SHP77 treated with DMSO at 0.1 percent for 48 hours (cell line): ENCODE measurements at places on chromosomes 1 and 21.

DNA sequence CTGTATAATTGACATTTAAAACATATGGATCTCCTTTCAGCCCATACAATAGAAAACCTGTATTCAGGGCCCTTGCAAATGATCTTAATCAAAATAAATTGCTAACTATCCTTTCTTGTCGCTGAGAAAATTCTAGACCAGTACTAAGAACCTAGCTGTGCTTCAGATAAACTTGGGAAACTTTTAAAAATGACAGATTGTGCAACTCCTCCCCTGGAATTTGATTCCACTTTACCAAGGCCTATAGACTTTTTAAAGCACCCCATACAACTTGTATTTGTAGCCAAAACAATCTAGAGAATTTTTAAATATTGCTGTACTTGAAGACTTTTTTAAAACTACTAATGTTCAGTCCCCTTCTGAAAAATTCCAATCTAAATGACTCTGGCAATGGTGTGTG lies 51.6 kb downstream of the ZNF644 start:
- no peak for DNase-seq

GRCh38 chr1:241800640-241801039 lies 47.4 kb upstream of the EXO1 start:
- DNase-seq = no peak

GRCh38 chr1:228647523-228648444 lies 87.5 kb upstream of the RHOU start:
- DNase-seq = no peak

DNA sequence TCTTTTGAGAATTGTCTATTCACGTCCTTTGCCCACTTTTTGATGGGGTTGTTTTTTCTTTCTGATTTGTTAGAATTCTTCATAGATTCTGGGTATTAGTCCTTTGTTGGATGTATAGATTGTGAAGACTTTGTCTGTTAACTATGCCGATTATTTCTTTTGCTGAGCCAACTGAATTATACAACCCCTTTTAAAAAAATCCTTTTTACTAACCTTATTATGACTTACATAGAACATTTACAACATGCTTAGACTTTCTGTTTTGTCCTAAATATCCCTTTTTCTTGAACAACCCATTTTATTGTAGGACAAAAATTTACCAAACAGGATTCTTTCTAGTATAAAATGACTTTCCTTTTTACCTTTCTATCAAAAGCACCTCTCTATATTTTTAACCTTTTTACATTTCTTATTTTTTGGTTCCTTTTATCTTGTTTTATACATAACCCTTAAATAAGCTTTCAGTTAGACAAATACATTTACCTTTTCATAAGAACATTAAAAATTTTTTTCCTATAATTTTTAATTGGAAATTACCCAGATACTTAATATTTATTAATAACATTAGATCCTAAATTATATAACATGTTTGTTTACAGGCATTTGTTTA lies 70.4 kb upstream of the TTLL7 start:
- no peak for DNase-seq

DNA sequence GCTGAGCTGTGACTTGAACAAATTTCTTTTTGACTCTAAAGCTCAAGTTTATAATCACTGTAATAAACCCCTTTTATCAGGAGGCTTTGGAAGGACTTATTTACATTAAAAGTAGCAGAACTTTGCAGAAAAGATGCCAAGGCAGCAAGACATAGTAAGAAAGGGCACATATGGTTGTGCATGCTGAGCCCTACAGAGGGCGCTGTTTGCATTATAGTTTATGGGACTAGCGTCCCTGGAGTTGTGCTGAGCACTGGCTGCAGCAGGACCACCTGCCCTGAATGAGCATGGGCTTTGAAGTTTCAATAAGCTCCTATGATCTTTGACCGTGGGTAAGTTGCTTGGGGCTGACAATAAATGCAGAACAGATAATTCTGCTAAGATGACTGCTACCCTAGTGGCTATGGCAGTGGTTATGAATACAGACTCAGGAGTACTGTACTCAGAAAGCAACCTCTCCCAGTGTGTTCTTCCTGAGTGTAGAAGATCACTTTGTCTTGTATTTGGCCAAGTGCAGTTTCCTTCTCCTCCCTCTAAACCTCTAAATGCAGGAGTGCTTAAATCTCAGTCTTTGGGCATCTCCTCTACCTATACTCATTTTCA lies 45.4 kb upstream of the USP1 start:
- DNase-seq = no peak

GRCh38 chr1:54407154-54407403 lies 885 bp upstream of the SSBP3 start:
- DNase-seq = no peak

- DNase-seq = no peak
Observed at GRCh38 chr21:33977017-33977720, 61.6 kb upstream of the ATP5PO start.

DNA sequence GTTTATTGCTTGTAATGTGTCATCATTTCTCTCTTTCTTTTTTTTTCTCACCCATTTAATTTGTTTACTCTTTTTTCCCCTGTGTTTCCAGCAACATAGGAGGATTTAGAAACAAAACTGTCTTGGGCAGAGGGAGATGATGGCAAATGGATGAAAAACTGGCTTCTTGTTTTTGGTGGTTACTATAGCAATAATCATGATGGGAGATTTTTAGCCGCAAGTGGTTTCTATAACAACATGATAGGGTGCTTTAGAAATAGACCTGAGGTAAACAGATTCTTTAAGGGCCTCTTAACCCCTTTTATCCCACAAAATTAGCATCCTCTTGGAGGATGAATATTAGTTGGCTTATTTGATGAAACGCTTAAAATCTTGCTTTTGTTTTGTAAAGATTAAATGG lies 51.6 kb downstream of the CRB1 start:
- no peak for DNase-seq

DNA sequence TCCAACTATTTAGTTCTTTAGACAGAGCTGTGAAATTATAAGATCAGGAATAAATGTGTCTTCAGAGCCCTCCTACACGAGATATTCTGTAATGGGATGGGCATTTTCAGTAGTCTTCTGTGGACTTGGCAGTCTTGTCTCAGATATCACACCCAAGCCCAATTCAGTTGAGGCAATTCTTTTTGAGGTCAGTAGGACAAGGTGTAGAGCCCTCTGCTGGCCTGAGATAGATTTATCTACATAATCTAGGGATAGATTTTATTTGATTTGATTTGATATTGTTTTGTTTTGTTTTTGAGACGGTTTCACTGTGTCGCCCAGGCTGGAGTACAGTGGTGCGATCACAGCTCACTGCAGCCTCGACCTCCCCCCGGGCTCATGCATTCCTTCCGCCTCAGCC lies 77.5 kb downstream of the FMN2 start:
- no peak for DNase-seq

GRCh38 chr1:50929376-50929958 lies 30.6 kb downstream of the FAF1 start:
- DNase-seq = peak; percentile 18

- peak; percentile 77 for DNase-seq
Observed at GRCh38 chr1:220093361-220094015, 444 bp upstream of the IARS2 start.

GRCh38 chr1:975896-976683 lies 5.8 kb downstream of the PERM1 start:
- DNase-seq = peak; percentile 30

GRCh38 chr1:205976708-205977401 lies 26.3 kb downstream of the RAB7B start:
- no peak for DNase-seq

DNA sequence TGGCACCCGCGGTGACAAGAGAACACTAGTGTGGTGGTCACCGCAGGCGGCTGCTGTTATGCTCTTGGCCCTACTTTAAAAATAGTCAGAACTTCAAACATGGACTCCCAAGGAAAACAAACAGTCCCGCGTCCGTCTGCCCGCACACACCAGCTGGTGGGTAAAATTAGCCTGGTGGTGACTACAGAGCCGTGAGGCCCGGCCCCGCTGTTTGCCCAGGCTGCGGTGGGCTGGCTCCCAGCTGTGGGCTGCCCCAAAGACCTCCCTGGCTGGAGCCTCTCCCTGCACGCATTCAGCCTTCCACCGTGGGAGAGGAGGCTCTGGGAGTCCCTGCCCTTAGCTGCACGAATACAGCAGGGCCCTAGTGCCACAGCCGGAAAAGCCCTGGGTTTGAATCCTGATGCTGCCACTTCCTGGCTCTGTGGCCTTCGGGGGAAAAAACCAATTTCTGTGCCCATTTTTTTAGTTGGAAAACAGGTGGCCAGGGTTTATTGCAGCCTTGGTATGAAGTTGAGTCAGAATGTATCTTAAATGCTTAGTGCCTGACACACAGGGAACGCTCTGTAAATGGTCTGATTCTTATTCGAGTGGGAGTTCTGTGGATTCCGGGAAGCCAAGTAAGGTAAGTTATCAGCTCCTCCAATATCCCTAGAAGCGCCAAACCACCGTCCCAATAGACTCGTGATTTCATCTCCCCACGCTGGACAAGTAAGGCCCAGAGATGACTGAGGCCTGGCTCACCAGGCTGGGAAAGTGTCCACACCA lies 58.2 kb downstream of the ALPL start:
- no peak for DNase-seq

- DNase-seq = no peak
Observed at GRCh38 chr1:156247460-156248322, at the start of gene PAQR6. TSS of gene PAQR6 (minus strand) at chr1:156248056. CDS start at chr1:156246731, 1,325 bp downstream.

- DNase-seq = no peak
Observed at GRCh38 chr1:22799971-22800370, 89.3 kb downstream of the EPHB2 start.

GRCh38 chr1:230228236-230228897 lies 161.3 kb downstream of the GALNT2 start:
- DNase-seq = no peak

DNA sequence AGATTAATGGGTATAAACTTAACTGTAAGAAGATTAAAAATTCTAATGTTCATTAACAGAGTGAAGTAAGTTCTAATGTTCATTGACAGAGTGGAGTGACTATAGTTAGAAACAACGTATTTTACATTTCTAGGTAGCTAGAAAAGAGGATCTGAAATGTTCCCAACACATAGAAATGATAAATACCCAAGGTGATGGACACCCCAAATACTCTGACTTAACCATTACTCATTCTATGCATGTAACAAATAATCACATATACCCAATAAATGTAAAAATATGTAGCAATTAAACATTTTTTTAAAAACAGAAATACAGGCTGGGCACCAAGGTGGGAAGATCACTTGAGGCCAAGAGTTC lies 62.1 kb downstream of the ABL2 start:
- no peak for DNase-seq

GRCh38 chr1:193542690-193543089 lies 356.3 kb upstream of the B3GALT2 start:
- no peak for DNase-seq

GRCh38 chr1:171570295-171570694 lies 51.7 kb upstream of the MYOCOS start:
- no peak for DNase-seq

DNA sequence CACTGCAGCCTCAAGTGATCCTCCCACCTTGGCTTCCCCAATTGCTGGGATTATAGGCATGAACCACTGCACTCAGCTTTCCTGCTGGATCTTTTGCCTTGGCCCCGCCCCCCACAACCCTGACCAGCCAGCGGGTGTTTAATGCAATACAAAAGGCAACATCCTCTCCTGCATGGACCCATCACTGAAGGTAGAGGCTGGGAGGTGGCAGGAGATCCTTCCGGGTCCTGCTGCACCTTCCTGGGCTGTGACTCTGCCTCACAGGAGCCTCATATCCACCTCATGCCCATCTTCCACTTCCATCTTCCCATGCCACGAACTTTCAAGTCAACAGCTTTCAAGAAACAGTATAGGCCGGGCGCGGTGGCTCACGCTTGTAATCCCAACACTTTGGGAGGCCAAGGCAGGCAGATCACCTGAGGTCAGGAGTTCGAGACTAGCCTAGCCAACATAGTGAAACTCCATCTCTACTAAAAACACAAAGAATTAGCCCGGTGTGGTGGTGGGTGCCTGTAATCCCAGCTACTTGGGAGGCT lies 11.7 kb upstream of the WNT9A start:
- no peak for DNase-seq

DNA sequence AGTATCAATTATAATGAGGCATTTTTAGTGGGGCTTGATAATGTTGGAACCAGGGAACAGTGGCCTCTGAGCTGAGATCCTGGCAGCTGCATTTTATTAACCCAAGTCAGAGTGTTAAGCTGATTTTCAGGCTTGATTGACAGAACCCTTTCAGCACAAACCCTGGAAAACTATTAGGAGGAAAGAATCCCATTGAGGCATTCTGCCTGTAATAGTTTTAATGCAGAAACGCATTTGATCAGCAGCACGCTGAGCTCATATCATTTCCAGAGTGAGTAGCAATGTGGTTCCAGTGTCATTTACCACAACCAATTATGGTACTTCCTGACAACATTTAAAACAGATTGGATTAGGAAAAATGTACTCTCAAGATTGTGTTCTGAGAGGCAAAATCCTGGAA lies 78.3 kb upstream of the BARHL2 start:
- no peak for DNase-seq

DNA sequence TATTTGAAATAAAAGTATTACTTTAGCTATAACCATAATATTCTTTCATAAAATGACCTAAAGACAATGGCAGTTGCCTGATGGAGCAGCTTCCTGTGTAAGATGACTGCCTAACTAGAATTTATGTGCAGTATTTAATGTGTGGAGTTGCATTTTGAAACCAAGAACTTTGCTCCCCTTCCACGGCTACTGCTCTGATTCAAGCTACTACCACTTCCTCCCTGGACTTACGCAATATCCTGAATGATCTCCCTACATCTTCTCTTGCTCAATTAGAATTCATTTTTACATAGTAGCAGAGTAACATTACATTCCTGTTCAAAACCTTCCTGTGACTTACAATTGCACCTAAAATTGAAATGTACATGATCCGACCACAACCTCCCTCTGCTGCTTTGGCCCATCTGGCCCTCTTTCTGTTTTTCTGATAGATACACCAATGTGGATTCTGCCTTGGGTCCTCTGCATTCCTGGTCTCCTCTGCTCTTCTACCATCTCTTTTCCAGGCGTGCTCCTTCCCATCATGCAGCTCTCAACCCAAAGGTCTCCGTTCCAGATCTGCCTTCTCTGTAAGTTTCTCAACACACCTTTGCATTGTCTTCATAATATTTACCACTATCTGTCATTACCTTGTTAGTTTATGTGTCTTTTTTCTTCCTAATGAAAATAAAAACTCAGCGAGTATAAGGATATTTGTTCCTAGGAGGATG lies 47.4 kb upstream of the USP25 start:
- DNase-seq = no peak

GRCh38 chr1:236275586-236275985 lies 6.2 kb downstream of the ERO1B start:
- DNase-seq = no peak

DNA sequence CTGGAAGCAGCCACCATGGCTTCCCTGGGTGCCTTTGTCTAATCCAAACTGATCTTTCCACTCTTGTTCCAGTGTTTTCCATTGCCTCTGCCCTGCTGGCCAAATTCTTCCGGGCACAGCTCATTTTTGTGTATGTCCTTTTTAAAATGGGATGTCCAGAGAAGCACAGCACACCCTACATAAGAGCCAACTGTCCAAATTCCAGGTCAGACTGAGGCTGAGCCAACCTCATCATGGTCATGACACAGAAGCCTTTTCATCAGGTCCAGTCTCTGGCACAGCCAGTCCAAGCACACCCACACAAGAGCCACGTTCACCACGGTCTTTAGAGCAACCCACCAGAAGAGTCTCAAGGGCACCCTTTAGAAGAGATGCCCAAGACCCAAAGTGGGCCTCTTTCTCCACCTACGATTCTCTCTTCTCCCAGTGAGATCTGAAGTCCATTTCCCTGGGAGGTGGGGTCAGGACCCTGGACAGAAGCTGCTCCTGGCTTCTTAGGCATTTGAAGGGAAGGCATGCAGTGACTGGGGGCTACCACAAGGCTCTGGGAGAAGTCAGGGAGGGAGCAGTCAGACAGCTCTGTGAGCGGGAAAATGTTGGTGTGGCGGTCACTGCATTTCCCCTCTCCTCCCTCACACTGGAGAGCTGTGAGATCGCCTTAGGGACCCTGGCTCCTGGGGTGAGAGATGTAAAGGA lies 53.2 kb downstream of the SYT2 start:
- no peak for DNase-seq
